ENCODE measurements at places on chromosomes 2 and 18.
A peak's percentile ranks its signal among the peaks of the same experiment; 100 is the strongest.

GRCh38 chr2:98736464-98736889 is 5.5 kb upstream of the MGAT4A start:
- no peak for DNase-seq

DNA sequence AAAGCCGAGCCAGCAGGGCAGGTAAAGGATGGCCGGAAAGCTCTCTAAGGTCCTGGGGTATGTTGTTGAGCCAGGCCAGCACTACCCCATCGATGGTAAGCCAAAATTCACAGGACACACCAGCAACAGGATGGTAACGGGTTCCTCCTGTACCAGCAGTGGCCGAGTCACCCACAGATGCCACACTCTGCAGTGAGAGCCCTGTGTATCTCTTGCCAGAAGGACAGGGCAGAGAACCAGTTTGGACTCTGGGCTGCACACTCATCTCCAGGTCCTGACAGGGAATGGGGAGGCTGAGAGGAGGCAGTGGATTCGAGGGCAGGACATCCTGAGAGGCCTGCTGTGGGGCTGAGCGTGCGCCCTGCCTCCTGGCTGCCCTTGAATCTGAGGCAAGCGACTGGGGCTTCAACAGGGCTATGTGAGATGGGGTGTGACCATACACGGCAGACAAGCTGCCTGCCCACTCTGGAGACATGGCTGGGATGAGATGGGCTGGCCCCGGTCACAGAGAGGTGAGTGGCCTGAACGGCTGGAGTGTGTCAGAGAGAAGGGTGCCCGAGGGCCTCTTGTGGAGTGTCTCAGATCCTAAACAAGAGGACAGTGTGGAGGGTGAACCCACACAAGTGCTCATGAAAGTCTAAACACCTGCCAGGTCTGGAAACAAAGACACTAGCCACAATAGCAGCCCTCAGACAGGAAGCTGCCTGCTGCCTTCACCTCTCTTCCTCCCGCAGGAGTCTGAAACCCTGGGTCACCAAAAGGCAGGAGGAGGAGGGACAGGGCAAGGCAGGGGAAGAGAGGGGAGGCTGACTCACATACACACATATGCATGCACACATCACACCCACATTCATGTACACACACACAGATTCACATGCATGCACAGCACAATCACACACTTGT is 182.3 kb downstream of the LOXHD1 start:
- DNase-seq = no peak

GRCh38 chr2:122955776-122956175 is 1069.3 kb upstream of the CNTNAP5 start:
- DNase-seq = no peak

GRCh38 chr2:7517088-7517487 is 599.9 kb downstream of the RNF144A start:
- DNase-seq = no peak

DNA sequence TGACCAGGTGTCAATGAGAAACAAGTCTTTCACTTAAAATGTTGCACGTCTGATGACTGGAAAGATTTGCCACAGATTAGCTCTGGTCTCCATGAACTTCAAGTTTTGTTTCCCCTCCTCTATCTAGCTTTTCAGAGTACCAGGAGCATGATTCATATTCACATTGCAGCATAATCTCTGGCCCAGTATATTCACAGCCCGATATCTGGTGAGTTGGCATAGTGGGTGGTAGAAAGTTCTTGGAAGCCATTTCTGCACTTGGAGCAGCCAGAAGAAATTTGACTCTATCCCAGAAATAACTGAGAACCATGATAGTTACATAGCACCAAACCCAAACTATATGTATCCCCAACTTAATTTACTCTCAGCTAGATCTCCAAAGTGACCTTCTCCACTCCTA is 503.9 kb downstream of the PID1 start:
- DNase-seq = no peak

DNA sequence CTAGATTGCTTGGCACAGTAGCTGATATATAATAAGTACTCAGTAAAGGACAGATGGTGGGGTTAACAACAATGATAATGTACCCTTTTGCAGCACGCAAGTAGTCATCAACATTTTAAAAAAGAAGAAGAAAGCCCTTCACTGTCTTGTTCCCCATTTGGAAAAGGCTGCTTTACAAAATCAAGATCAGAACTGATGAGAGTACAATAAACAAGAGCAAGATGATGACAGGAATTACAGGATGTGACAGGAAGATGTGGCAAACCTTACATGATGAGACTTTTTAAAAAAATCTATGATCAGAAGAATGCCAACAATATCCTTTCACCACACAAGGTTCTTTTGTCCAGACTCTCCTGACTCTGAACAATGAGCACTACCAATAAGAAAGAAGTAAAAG is 9.1 kb downstream of the TYW5 start:
- no peak for DNase-seq

DNA sequence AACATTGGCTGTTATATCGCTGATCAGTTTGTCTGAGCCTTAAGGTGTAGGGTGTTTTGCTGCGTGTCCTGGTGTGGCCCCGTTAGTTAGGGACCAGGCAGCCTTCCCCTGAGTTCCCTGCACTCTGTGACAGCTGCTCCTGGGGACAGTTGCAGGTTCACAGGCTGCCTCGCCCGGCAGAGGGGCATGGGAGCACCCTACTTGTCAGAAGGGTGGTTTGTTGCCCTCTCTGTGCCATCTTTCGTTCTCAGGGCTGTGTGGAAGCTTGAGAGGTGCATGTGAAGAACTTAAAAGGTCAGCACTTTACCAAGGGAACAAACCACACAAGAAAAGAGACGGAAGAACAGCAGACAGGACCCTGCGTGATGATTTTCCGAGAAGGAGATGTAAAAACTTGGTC is 159.6 kb downstream of the LDLRAD4 start:
- no peak for DNase-seq

DNA sequence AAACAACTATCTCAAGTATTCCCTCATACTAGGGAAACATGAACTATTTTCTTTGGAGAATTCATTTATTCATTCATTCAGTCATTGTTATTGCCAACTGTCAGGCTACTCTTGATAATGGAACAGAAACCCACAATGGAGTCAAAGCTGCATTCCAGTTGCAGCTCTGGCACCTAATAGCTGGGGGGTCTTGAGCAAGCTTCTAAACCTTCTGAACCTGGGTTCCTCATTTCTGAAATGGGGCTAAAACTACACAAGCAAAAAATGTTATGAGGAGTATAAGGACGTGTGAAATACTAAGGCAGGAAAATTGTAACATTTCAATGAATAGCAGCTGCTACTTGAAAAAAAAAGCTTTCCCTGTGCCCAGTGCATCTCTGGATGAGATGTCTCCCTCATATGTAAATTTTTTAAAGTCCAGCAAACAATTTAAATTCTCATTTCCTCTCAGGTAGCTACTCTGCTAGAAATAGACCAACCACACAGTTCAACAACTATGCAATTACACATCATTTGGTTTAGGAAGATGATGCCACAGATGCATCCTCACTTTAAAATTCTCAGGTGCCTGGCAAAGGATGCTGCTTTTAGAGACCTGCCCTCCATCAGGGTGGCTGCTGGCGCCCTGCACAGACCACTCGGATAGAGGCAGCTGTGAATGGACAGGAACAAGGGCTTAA is 38.5 kb downstream of the SPRED2 start:
- no peak for DNase-seq

GRCh38 chr2:105814291-105814940 is 69.7 kb downstream of the NCK2 start:
- DNase-seq = no peak

DNA sequence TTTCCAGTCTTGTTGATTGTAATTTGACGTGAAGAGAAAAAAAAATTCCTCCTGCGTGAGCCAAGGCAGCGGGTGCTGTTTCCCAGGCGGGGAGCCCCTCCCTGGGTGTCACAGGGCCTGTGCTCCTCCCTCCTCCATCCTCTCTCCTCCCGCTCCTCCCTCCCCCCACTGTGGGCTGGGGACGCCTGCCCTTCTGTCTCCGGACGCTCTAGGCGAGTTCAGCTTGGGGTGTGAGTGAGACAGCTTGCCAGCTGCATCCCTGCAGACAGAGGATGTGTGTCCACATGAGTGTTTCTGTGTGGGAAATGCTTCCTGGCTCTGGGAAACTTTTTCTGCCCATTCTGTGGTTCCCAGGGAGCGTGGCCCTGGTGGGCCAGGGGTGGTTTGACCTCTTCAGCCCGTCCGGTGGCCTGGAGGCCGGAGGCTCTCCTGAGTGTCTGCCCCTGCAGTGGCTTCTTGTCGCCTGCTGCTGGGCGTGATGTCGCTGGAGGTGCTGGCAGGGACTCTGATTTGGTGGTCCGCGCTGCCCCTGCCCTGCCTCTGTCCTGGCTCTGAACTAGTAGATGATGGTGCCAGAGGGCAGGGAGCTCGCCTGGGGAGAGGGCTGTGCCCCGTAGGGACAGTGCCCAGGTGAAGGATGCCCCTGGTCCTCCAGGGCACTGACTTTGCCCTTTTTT is 96.4 kb downstream of the USP40 start:
- DNase-seq = no peak

GRCh38 chr18:55694291-55694690 is 106.3 kb upstream of the TCF4 start:
- no peak for DNase-seq

- no peak for DNase-seq
These were observed 86.6 kb upstream of the OTX1 start for GRCh38 chr2:62964050-62964449.

DNA sequence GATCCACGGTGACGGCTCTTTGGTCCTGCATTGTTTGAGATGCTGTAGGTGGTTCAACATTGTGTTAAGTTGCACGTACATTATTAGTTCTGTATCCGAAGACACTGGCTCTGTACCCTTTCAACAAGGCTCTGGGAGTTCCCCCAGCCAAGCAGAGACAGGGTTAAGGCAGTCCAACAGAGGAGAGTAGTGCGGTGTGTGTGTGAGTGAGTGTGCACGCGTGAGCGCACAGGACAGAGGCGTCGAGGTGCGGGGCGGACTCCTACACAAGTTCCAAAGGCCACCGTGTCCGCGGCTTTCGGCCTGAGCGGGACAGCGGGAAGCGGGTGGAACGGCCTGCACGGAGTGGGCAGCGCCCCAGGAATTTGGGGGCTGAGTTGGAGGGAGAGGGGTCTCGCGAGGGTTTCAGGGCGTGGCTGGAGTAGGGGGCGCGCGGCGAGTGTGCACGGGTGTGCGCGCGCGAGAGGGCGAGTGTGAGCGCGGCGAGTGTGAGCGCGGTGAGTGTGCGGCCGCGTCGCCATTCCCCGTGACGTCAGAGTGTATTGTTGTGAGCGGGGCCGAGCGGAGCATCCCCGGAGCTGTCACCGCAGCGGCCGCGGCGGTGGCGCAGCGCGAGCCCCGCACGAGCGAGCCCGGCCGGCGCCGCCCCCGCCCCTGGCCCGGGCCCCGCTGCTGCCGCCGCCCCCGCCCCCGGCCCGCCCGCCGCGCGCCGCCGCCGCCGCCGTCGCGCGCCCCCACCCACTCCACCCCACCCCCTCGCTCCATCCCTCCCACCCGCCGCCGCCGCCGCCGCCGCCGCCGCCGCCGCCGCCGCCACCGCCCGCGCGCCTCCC is at the start of gene ASXL3:
Gene ASXL3, plus strand, starts transcription at position 535 of the 833 bp plus-strand sequence. CDS start 413 bp downstream, outside the sequence.
- peak; percentile 57 for DNase-seq

DNA sequence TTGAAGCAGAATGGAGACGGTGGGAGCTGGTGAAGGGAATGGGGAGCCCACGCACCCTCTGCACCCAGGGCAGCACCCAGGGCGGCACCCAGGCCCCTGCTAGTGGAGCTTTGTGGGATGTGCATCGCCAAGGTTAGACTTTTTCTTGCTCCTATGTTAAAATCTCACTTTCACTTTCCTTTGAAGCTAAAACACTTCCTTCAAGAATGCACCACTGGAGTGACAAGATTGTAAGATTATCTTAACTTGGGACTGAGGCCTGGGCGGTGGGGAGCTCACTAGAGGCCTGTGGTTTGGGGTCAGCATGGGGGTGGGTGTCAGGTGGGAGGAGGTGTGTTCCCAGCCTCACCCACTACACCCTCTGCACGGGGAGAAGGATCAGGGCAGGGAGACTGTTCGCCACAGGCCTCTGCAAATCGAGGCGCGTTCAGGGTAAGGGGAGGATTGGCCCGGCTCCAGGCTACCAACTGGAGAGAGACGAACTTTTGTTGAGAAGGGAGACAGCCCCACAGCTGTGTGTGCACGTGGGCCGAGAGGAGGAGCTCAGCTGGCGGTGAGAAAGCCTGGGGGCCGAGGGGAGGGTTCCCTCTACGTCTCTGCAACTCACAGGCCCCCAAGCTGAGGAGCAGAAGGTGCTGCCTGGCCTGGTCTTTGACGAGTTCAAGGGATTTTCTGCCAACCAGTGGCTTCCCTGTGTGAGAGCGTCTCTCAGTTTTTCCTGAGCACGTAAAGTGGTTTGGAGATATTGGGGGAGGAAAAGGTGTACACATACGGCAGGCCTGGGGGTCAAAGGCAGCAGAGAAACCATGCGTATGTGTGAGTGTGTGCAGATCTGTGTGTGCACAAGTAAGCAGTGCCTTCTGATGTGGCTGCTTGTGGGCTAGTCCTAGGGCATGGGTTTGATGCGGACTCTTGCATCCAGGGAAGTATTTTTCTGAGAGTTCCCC is 147.7 kb downstream of the KLHL29 start:
- no peak for DNase-seq

GRCh38 chr2:100064592-100065428 is 77.6 kb downstream of the AFF3 start:
- DNase-seq = no peak

DNA sequence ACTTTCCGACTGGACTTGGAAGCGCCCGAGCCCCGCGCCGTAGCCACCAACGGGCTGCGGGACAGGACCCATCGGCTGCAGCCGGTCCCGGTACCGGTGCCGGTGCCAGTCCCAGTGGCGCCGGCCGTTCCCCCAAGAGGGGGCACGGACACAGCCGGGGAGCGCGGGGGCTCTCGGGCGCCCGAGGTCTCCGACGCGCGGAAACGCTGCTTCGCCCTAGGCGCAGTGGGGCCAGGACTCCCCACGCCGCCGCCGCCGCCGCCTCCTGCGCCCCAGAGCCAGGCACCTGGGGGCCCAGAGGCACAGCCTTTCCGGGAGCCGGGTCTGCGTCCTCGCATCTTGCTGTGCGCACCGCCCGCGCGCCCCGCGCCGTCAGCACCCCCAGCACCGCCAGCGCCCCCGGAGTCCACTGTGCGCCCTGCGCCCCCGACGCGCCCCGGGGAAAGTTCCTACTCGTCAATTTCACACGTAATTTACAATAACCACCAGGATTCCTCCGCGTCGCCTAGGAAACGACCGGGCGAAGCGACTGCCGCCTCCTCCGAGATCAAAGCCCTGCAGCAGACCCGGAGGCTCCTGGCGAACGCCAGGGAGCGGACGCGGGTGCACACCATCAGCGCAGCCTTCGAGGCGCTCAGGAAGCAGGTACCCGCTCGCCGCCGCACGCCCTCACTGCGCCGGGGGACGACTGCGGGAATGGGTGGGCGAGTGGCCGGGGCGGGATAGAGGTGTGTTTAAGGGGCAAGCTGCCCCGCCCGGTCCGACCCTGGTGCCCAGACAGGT is 713 bp downstream of the ATOH8 start:
- DNase-seq = no peak

GRCh38 chr18:8177330-8178016 is 431.8 kb upstream of the RAB12 start:
- DNase-seq = no peak

GRCh38 chr2:236830926-236831325 is 254.8 kb upstream of the COPS8 start:
- DNase-seq = no peak

Data from NCI-H1930 (cell line).